ENCODE measurements at places on chromosomes 11 and 22.

- no peak for DNase-seq
These were observed 32.6 kb downstream of the KIAA0930 start for GRCh38 chr22:45207981-45208664.

DNA sequence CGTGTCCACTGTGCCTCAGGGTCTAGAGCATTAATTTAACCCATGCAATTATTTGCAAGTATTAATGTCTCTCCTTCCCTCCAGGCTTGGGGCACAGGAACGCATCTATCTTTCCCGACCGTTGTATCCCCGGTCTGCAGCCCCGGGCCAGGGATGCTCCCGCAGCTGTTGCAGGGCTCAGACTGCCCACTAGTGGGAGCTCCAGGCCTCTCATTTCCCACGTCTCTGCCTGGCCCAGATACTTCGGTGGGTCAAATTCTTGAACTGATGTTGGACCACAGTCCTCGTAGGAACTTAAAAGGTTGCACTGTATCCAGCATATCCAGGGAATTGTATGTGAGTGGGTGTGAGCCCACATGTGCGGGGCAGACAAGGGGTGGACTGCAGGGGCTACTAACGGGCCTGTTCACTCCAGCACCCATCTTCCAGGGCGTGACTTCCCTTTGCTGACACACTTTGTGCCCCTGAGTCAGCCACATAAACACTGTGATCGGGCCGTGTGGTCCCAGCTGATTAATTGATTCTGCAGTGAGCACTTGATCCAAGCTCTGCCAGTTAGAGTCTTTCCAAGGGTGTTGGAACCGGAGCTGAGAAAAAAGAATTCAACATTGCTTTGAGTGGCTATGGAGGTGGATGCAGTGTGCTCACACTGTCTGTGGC is 451.3 kb downstream of the TBC1D22A start:
- DNase-seq = peak; percentile 18

DNA sequence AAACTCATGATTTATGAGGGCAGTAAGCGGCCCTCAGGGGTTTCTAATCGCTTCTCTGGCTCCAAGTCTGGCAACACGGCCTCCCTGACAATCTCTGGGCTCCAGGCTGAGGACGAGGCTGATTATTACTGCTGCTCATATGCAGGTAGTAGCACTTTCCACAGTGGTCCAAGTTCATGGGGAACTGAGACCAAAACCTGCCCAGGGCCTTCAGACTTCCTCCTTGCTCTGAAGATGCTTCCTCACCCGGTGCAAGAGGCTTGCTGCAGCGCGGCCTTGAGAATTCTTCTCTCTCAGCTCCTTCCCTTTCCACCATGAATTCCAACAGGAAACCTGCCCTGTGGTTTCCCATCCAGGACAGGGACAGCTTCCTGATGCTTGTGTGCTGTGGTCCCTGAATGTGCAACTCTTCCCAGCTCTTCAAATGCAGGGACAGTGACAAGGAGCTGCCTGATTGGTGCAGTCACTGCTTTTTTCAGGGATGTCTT is 53.9 kb downstream of the GGTLC2 start:
- no peak for DNase-seq

- no peak for DNase-seq
These were observed 79.6 kb downstream of the BMAL1 start for GRCh38 chr11:13357232-13357631.

DNA sequence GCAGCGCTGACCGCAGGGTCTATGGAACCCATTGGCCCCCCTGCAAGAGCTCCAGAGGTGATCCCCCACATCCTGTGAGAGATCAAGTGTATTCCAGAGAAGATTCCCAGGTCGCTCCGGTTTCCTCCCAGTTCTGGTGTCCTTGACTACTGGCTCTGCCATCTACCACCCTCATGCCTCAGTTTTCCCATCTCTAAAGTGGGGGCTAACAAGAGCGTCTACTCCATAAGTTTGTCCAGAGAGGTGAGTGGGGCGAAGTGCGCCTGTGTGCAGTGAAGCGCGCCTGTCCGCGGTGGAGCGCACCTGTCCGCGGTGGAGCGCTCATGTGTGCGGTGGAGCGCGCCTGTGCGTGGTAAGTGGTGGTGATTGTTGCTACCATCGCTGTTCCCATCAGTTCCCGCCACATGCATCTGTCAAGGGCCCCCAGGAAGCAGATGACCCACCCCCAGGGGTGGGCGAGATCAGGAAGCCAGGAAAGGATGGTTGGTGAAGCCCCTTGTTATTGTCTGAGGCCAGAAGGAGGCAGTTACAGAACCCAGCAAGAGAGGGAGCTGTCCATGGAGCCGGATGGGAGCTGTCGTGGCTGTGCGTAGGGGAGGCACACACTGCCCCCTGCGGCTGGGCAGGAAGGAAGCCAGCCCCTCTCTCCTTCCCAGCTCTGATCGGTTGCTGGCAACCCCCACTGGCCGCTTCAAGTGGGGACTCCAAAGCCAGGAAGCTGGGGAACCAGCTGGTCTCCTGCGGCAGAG is 73.2 kb upstream of the FGF3 start:
- no peak for DNase-seq

DNA sequence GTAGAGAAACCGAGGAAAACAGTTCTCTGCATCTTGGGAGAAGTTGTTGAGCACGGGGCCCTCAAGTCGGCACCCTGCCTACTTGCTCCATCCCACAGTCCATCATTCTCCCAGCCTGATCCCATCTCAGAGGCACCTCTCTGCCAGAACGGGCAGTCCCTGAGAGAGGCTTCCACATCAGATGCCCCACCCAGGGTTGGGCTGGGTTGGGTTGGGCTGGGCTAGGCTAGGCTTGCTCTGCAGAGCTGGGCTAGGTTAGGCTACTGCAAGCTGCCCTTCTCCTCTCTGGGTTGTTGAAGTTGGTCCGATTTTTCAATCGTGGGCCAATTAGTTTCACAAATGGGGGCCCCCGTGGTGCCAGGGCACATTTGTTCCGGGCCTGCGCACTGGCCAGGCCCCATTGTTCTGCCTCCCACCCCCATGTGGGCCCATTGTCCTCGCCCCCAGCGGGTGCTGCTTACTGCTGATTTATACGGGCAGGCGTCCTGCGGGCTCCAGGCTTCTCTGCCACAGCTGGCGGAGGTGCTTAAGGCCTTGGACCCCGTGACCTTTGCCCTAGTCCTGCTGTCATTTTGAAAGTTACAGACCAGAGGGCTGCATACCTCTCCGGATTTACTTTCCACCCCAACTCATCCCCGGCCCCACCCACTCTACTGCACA is 63.7 kb upstream of the NNMT start:
- DNase-seq = no peak

DNA sequence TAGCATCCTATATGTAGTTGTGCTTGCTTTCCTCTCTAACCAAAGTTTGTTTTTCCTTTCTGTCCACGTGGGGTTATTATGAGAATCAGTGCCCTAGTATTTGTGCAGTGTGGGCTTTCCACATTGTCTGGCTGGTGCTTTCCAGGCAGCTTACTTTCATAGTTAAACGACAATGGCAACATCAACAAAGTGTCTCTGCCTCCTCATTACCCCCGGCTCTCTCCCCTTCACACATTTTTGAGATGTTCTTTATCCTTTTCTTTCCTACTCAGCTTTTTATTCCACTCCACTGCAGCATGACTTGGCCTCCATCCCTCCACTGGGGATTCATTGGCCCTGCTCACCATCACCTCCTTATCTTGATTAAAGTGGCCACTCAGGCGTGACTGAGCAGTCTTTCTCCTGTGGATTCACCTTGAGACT is 19.1 kb downstream of the SPECC1L start:
- no peak for DNase-seq

GRCh38 chr11:1057806-1058205 is 16.9 kb upstream of the MUC2 start:
- DNase-seq = no peak

GRCh38 chr11:122491509-122491908 is 164.0 kb upstream of the UBASH3B start:
- no peak for DNase-seq

- DNase-seq = no peak
These were observed 81.6 kb downstream of the MYEOV start for GRCh38 chr11:69375316-69376154.

DNA sequence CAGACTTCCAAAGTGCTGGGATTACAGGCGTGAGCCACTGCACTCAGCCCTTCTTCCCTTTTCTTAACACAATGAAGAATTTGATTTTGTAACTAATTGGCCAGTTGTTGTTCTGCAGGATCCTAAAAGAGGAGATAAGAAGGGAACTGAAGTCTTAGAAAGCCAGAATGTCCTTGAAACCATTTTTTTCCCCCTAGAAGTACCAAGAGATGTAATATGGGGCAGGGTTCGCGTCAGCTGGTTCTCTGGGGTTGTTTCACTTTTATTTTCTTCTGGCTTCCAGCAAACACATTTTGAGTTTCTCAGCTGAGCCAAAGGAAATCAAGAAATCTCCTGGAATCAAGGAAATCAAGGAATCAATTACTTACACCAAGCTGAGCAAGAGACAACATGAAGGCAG is 7.6 kb upstream of the NUCB2 start:
- no peak for DNase-seq

- DNase-seq = no peak
These were observed 23.0 kb downstream of the FZD4 start for GRCh38 chr11:86932259-86932585.

Measured in CD4-positive, alpha-beta T cell treated with Interleukin-6 at 100 ng/mL for 8 hours (primary cell).